ENCODE measurements at places on chromosomes 6 and 20.

DNA sequence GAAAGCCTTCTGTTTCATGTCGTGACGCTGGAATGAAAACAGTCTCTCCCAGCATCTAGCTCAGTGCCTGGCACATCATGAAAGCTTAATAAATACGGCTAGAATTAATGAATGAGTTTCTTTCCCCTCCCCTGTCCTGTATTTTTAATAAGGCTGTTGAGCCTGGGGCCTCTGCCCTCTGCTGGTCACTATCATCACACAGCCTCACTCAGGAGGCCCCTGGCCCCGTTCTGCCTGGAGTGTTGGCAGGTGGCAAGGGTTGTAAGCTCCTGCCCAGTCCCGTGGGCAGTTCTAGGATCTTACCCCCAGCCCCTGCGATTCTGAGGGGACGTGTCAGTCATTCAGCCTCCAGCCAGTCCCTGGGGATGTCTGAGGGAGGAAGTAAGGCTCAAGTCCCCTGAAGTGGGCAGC, 41.4 kb downstream of the PHACTR3 start:
- no peak for DNase-seq

GRCh38 chr20:64242003-64242796, 13.3 kb upstream of the PCMTD2 start:
- no peak for DNase-seq

- DNase-seq, result no peak
These were observed 16.4 kb upstream of the BLOC1S5 start for GRCh38 chr6:8080362-8081151.

DNA sequence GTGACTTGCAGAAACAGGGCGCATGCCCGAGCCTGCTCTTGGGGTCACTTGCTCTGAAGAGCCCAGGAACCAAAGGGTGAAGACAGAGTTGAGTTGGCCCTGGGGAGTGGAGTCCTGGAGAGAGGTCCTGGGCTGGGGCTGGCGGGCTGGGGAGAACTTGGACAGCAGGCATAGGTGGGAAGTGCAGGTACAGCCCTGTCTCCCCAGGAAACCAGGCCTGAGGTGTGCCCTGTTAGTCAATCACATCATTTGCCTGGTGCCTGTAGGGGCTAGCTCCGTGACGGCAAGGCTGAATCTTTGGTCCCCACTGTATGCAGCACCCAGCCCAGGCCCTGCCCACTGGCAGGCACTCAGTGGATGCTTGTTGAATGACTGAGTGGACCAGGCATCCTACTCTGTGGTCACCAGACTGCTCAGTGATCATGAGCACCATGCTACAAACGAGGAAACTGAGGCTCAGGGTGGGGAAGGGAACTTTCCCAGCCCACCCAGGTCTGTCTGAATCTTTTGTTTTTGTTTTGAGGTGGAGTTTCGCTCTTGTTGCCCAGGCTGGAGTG, 15.6 kb upstream of the NOL4L start:
- DNase-seq, result no peak

- DNase-seq, result no peak
These were observed 431.0 kb upstream of the MARCKS start for GRCh38 chr6:113425977-113426660.

DNA sequence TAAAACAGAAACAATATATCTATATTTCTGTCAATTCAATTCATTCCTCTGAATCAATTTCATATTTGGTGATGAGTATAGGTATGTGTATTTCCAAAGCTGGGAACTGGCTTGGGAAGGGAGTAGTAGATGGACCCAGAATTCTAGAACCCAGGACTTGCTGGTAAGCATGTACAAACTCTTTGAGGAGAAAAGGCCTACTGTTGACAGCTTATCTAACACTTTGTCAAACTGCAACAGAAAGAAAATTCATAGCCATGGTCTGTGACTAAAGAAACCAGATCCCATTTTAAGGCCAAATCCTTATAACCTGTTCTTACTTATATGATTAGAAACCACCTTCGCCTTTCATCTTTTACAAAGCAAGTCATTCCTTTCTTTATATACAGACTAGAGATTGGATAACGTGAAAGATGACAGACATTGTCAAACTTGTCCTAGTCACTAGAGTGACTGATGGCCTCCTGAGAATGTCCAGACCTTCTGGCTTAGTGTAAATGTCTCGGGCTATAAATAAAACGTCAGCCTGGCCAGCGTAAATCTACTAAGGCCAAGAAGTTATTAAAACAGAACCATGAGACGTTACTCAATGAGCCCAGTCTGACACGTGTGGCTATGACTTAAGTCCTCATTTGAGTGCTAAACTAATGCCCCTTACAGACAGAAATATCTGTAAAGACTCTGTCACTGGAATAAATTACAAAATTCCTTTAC, 152.3 kb downstream of the ALDH8A1 start:
- no peak for DNase-seq

DNA sequence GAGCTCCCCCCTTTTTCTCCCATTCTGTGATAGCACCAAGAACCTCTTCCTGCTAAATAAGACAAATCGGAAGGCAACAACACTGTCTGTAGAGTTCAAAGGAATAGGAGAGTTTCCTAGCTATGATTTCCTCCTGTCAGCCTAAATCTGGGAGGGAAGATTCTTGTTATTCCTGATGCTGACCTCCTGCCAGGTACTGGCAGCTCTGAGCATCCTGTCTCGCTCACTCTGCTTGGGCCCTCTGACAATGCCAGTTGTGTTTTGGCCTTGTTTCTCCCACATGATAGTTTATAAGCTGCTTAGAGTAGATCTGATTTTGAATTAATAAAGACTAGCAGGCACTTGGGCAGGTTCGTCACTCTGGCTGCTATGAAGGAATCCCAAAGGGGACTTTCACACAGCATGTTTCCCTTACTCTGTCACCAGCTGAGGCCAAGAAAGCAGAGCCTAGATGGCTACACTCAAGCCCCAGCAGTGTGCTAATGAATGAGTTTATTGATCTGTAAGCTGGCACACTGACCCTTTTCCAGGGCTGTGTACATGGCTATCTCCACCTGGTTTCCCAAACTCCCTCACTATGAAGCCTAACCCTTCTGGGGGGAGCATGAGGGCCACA, 52.3 kb downstream of the UQCC1 start:
- no peak for DNase-seq

DNA sequence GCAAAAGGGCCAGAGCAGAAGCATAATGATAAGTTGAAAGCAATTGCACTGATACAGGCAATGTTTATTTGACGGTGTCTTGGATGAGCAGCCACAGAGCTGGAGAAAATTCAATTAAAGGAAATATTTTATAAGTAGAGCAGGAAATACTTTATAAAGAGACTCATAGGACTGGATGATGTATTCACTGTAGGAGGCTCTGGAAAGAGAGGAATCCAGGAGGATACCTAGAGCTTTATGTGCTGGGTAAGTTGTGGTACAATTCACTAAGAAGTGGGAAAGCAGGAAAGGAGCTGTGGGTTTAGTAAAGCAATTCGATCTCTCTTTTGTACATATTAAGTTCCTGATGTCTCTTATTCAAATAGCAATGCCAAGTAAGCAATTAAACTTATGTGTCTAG, 86.3 kb downstream of the C6orf118 start:
- DNase-seq, result no peak

DNA sequence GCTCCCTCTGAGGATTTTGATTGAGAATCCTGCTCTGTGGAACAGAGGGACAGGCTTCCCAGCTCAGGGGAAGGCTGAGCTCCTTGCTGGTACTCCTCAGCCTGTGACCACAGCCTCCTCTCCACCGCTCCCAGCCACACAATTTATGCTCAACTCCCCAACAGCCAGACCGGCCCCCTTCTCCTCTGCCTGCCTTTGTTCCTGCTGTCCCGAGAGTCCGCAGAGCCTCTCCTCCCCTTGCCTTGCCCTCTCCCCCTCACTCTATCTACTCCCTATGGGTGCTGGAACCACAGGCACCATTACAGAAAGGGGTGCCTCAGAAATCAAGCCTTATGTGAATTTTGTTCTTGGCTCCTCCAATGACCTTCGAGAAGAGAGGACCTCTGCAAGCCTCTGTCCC, 15.9 kb downstream of the MAP1LC3A start:
- DNase-seq, result no peak

GRCh38 chr6:26284537-26285142, 80.4 kb upstream of the BTN3A2 start:
- no peak for DNase-seq

DNA sequence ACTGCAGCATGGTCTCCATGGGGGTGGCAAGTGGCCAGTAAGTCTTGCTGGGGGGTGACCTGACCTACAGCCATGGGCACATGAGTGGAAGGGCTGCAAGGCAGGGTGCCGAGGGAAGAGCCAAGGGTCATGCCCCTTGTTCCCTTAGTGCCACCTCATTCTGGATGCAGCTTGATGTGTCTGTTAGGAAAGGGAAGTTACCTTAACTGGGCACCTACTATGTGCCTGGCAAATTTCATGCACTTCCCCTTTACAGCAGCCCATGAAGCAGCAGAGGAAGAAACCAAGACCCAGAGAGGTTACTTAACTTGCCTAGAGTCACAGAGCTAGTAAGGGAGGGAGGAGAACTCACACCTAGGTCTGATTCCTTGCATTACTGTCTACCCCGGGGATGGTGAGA, 174.0 kb downstream of the MRPL14 start:
- no peak for DNase-seq

DNA sequence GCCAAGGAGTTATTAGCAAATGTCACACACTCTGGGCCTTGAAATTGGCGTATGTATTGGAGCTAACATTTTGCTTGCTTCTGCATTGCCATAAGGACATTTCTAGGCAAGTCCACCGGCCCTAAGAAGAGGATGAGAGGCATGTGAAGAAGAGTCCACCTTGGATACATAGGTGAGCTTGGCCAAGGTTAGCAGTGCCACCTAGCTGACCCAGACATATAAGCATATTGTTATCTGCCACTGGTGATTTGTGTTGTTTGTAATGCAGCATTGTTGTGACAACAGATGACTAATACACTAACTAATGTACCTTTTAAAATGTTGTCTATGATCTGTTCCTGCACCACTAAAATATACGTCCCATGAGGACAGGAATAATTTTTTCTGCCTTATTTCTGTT, 24.8 kb upstream of the HLA-DQA2 start:
- no peak for DNase-seq

- no peak for DNase-seq
These were observed 65.2 kb downstream of the HFE start for GRCh38 chr6:26152226-26153101.

- DNase-seq, result no peak
These were observed 15.1 kb upstream of the EDN1 start for GRCh38 chr6:12275107-12275506.

DNA sequence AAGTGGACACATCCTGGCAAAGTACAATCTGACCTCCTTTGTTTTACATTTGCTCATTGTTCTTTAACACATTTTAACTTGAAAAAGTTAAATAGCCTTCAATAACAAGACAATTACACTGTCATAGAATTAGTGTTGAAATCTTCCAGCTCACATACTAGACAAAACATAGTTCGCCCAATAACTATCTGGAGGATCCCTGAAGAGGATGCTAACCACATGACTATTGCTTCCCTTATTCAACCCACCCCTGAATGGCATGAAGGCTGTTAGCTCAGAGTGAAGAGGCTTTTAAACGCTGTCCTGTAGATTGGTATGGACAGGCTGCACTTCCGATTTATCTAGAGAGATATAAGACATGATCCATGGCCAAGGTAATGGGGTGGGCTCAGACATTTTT, 15.0 kb upstream of the DSE start:
- no peak for DNase-seq
